ENCODE measurements at places on chromosomes 3 and 15. TPM values are rescaled to one million over a fixed set of nuclear protein-coding genes. Genes with fewer than 3 reads are reported as not detected.

Gene STAC
- total RNA-seq: 6.5 TPM

Gene SLC24A5
- not detected for total RNA-seq

Gene PLOD2
- total RNA-seq: 8.1 TPM

Gene ALDH1A2
- total RNA-seq: not detected

Gene XCR1
- total RNA-seq: not detected

Gene MBD4
- 32.9 TPM for total RNA-seq

Gene VPS13C
- 54.9 TPM for total RNA-seq

Gene IGF2BP2
- total RNA-seq: 39.6 TPM

Gene CLPX
- total RNA-seq: 18.0 TPM

Gene UCN2
- total RNA-seq: under 0.01 TPM

Gene LARP6
- 1.3 TPM for total RNA-seq

Gene PLS1
- 2.4 TPM for total RNA-seq

Gene PARP9
- total RNA-seq: 23.2 TPM

All from hematopoietic multipotent progenitor cell (in vitro differentiated cells).